KG1 (cell line): ENCODE measurements at places on chromosomes 1 and 21.

- no peak for DNase-seq
Measured at GRCh38 chr21:35336534-35336933, 287.4 kb upstream of the RUNX1 start.

GRCh38 chr1:204466416-204467405 is 27.9 kb downstream of the PIK3C2B start:
- no peak for DNase-seq

- peak; percentile 48 for DNase-seq
Measured at GRCh38 chr1:162847839-162848453, 13.0 kb downstream of the CCDC190 start.

GRCh38 chr1:87134061-87134460 is 194.6 kb upstream of the LMO4 start:
- DNase-seq = no peak

- no peak for DNase-seq
Measured at GRCh38 chr1:21880619-21880970, 56.5 kb downstream of the HSPG2 start.

DNA sequence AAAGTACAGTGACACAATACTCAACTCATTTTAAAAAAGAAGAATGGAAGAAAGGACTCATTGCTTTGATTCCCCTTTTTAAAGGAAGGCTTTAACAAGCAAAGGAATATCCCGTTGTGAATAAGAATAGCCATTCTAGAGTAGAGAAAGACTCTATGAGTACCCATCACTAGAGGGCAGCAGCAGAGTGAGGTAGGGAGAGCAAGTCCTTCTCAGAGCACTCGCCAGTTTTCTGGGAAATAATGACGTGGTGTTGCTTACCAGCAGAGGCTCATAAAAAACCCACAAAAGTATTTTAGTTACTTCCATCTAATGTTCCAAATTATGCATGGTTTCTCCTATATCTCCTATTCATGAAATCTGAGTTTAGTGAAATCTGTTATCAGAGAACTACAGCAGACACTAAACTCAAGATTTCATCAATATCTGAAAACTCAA is 74.6 kb downstream of the USP24 start:
- peak; percentile 42 for DNase-seq

- no peak for DNase-seq
Measured at GRCh38 chr1:14543191-14543840, 55.2 kb upstream of the KAZN start.

DNA sequence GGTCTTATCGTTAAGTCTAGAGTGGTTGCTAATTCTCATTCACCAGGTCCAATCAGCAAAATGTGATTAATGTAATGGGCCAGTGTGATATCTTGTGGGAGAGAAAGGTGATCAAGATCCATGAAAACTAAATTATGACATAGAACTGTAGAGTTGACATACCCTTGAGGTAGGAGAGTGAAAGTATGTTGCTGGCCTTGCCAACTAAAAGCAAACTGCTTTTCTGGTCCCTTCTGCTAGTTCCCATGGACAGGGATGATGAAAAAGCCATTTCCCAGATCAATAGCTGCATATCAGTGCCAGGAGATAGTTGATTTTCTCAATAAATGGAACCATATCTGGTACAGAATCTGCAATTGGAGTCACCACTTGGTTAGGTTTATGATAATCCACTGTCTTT is 65.8 kb downstream of the FH start:
- no peak for DNase-seq

DNA sequence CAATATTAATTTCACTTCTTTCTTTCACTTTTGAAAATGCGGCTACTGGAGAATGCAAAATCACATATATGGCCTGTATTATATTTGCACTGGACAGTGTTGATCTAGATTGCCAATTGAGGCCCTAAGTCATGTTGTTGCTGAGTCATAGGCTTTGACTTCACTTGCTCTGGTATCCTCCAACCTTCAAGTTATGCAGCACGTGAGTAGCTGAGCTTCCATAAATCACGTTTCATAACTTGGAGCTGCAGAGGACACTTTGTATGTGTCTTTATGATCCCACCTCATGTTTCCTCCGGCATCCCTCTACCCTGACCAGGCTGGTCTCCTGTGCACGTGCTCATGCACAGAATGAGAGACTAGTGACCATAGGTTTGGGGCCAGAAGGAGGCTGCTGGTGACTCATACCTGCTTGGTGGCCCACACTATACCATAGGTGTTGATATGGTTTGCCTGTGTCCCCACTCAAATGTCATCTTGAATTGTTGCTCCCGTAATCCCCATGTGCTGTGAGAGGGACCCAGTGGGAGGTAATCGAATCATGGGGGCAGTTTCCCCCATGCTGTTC is 103.0 kb upstream of the TSPAN2 start:
- no peak for DNase-seq

- no peak for DNase-seq
Measured at GRCh38 chr1:198577444-198577843, 37.0 kb upstream of the ATP6V1G3 start.

DNA sequence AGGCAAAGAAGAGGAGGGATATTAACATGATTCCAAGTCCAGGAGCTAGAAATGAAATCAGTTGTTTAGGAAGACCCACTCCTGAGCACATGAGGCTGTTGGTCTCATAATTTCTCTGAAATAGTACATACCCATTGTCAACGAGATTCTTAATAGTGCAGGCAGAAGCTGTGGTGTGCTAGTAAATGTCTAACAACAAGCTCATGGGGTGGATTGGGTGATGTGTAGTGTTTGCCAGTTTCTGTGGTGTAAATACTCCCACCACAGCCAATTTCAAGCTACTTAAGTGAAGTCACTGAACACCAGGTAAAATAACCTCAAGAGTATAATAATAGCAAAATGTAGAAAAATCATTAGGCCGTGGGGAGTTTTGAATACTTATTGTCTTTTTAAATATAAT is 42.0 kb downstream of the SYF2 start:
- DNase-seq = no peak

DNA sequence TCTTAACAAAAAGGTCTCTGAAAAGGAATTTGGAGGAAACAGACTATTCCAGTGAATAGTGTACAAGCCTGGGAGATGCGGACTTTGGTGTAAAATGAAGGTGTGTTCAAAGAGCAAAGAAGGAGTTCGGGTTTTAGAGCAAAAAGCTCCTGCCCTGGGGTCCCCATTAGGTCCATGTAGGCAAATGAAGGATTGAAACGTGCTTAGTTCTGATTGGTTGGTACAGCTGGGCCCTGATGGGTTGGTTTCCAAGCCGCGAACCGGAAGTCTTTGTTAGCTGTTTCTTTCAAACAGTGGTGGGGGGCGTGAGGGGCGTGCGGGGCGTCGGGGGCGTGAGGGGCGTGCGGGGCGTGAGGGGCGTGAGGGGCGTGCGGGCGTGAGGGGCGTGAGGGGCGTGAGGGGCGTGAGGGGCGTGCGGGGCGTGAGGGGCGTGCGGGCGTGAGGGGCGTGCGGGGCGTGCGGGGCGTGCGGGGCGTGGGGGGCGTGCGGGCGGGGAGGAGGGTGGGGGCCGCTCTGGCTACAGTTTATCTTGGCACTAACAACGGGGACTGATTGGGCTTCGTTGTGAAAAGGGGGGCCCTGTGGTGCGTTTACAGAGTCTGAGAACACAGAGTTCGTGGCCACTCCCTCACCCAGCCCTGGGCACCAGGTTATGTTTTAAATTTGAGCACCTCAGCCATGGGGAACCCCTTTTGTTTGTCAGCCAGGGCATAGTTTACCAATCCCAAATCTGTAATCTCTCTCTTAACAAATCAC is 29.4 kb downstream of the LRRC3 start:
- DNase-seq = no peak

DNA sequence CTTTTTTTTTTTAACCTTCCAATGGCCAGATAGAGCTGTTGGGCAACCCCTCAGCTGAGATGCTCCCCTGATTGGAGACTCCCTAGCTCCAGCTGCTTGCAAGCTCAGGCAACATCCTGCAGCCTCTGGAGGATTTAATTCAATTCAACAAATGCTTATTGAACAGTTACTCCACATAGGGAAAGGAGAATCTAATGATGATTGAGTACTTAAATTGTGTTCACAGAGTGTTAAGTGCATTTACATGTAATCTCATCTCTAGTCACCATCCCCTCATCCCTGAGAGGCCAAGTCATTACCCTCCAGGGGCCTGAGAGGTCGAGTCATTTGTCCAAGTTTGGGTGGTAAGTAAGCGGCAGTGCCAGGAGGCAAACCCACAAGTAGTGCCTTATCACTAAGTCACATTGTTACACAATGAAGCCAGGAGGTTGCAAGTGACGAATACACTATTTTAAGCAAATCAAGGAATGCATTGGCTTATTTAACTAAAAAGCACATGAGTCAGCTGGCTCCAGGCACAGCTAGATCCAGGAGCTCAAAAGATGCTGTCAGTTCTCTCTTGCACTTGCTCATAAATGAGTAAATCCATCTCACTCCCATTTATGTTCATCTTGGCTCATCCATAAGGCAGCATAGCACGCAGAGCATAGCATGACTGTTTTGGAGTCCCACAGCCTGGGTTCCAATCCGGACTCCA is 64.3 kb downstream of the OPTC start:
- DNase-seq = no peak

- DNase-seq = no peak
Measured at GRCh38 chr1:14634486-14634885, 36.0 kb downstream of the KAZN start.
